ENCODE measurements at places on chromosomes 12 and 14.

DNA sequence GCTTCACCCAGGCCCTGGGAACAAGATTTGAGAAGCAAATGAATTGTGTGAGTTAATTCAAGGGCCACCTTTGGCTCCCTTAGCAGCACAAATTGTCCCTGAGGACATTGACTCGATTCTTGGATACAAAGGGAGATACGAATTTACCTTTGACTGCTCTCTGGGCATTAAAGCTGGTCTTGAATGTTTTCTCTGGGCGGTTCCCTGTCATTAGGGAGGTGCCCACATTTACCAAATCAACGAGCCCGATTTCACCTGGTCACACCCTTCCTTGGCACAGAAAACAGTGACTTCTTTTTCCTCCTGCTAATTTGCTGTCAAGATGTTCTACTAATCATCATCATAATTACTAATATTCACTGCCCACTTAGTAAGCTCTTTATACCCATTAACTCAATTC, 27.1 kb upstream of the CCDC63 start:
- DNase-seq, result no peak

DNA sequence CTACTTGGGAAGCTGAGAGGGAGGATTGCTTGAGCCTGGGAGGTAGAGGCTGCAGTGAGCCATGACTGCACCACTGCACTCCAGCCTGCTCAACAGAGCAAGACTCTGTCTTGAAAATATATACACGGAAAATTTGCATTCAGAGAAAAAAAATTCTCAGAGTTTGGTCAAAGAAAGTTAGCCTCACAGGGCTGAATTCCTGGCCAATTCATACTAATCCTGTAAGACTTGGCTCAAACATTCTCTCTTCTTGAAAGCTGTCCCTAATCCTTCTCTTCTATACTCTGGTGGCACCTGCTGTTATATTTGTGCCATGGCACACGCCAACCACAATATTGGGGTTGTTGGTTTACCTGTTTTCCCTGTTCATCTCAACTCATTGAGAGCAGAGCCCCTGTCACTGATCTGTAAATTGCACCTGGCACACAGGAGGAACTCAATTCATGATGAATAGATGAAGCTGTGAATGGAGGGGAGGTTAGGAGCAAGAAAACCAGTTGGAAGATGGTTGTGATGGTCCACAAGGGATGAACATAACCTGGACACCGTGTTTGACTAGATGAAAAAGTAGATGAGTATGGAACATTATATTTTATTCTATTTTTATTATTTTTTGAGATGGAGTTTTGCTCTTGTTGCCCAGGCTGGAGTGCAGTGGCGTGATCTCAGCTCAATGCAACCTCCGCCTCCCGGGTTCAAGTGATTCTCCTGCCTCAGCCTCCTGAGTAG, 36.8 kb upstream of the SPTSSA start:
- DNase-seq, result no peak

- no peak for DNase-seq
These were observed 52.3 kb upstream of the KCNA5 start for GRCh38 chr12:4991373-4991772.

GRCh38 chr12:55757701-55758100, 14.8 kb downstream of the GDF11 start:
- no peak for DNase-seq

DNA sequence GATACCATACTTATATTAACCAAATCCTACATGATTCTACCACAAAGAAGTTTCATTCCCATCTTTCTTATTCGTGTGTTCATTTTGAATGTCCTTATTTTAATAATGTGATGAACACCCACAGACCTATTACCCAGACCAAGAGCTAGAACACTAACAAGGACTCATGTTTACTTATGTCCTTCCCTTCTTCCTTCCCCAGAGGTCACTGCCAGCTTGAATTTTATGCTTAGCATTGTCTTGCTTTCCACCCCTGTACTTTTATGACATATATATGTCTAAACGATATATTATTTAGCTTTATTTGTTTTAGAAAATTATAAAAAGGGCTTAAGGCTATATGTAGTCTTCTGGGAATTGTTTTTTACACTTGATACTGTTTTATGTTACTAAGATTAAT, 238.6 kb downstream of the LRIG3 start:
- DNase-seq, result no peak

GRCh38 chr14:104816616-104816884, 15.6 kb downstream of the ZBTB42 start:
- DNase-seq, result no peak

GRCh38 chr14:51069055-51069454, 25.9 kb downstream of the TRIM9 start:
- no peak for DNase-seq

GRCh38 chr14:59254146-59254910, 65.9 kb downstream of the DAAM1 start:
- no peak for DNase-seq

- DNase-seq, result no peak
These were observed 5.5 kb downstream of the KRT80 start for GRCh38 chr12:52186118-52186840.

- no peak for DNase-seq
These were observed 12.7 kb downstream of the KRT1 start for GRCh38 chr12:52667509-52667908.

DNA sequence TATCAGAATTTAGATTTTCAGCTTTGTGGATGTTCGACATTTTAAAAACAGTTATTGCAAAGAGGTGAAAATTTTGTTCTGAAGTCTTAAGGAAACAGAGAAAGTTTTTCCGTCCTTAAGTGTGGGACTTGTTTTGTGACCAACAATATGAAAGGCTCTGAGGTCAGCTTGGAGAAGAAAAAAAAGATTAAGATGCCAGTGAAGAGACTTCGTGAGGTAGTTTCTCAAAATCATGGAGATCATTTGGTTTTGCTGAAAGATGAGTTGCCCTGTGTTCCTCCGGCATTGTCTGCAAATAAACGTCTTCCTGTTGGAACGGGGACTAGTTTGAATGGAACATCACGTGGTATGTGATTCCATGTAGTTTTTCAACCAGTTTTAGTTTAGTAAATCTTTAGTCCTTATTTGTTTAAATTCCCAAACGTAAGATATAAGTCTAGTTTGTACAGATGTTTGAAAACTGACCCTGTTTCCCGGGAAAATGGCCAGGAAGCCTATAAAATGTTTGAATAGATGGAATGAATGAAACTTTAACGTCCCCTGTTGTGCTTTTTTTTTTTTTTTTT, 682 bp downstream of the KIAA0586 start:
- DNase-seq, result peak; percentile 22

Data from CD4-positive, alpha-beta T cell treated with Interleukin-6 for 4 hours (primary cell).